Naive thymus-derived CD8-positive, alpha-beta T cell (primary cell): ENCODE measurements at places on chromosomes 13 and 19. TPM values are rescaled to one million over a fixed set of nuclear protein-coding genes. Genes with fewer than 3 reads are reported as not detected.
A peak's percentile ranks its signal among the peaks of the same experiment; 100 is the strongest.

DNA sequence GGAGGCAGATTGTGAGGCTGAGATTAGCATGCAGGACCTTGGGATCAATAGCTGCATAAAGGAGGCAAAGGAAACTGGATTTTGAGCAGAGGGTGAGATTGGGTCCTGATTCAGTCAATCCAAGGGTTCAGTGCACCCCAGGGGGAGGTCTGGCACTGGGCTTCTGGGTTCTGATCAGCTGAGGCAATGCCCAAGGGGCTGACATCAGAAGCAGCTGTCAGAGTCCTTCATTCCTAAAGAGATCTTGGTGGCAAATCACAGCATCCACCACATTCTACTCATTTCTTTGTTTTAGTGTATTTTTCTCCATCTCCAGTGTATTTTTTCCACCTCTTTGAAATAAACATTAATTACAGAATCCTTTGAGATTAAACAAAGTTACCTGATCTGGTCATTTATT lies 5.4 kb upstream of the LYPD5 start:
- DNase-seq, result no peak

Gene PSG2
- total RNA-seq, result not detected

DNA sequence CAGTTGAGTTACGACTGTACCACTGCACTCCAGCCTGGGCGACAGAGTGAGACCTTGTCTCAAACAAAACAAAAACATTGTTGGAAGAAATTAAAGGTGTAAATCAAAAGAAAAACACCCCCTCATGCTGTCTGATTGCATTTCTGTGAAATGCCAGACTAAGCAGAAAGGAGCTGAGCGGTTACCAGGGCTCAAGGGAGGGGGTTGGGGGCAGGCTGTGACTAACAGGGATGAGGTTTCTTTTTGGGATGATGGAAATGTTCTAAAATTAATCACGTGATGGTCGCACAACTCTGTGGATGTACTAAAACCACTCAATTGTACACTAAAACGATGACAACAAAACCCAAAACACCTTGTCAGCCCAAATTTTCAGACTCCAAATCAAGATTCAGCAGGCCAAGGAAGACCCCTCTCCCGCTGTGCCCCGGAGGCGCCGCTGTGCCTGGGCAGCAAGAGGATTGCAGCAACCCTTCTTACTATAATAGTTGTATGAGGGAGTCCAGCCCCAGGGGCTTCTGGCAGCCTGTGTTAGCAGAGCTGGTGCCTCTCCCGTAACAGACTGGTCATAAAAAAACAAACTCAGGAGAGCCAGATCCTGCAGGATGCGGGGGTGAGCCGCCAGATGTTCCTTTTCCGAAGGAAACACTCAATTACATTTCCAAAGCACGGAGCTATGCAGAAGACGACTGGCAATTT lies 20.9 kb downstream of the CAPS start:
- DNase-seq, result no peak

DNA sequence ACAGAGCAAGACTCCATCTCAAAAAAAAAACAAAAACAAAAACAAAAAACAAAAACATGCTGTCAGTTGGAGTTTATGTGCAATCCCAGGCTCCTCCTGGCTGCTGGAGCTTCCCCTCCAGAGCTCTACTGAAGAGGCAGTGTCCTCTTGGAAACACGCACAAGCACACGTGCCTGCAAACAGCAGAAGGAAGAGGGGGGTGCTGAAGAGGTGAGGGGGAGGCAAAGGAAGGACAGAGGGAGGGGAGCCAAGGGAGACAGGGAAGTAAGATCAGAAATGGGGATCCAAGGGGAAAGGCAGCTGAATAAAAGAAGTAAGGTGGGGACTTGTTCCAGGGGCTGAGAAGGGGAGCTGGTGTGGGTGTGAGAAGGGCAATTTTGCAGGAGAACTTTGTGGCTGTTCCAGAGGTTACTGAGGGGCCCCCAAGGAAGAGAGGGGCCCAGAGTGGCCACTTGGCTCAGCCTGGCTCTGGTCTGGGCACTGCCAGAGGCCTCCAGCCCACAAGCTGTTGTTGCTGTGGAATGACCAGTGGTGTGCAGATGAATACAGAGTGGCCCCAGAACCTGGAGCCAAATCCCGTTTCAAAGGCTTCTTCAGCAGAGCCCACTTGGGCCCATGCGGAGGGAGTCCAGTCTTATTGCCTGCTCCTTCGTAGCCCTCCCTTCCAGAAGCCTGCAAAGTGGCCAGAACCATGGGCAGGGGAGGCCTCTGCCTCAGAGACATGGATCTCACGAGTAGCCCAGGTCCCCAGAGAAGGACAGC lies 34.4 kb downstream of the LYL1 start:
- DNase-seq, result no peak

DNA sequence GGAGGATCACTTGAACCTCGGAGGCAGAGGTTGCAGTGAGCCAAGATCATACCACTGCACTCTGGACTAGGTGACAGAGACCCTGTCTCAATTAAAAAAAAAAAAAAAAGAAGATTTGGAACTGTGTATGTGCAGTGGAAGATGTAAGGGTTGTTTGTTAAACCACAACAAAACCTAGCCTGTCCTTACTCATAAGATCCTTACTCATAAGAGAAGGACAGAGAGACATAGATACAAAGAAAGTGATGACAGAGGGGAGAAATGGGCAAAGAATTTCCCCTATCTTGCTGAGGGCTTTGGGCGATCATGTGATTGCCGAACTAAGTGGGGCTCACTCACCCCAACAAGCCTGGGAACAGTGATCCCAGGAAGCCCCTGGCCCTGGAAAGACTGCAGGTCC lies 7.9 kb downstream of the ITPKC start:
- DNase-seq, result no peak

- peak; percentile 11 for DNase-seq
Observed at GRCh38 chr13:60267498-60268202, 103.9 kb upstream of the DIAPH3 start.

Gene GZMM
- 46.9 TPM for total RNA-seq

Gene SCN1B
- 1.6 TPM for total RNA-seq

DNA sequence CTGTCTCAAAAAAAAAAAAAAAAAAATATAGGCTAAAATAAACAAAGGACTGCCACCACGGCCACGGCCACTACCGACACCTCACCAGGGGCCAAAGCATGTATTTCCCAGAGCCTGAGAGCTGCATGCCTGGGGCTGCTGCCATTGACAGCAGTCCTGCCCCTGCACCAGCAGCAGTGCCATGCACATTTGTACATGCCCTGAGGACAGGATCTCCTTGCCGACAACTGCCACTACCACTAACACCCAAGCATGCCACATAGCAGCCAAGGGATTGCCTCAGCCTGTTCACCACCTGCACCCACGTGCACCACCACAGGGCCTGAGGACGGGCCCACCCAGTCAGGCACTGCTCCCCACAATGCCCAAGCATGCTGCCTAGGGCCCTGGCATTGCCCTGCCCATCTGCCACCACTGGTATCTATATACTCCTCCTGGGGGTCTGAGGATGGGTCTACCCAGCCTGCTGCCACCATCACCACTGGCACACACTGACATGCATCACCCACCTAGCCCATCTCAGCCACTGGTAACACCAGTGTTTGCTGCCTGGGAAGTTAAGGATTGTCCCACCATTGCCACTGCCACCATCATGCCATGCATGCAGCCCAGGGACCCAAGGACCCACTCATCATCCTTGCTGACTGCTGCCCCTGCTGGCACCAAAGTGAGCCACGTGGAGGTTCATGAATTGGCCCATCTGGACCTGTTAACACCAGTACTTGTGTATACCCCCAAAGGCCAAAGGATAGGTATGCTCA lies 10.6 kb upstream of the NUP62 start:
- DNase-seq, result no peak

- DNase-seq, result peak; percentile 98
Observed at GRCh38 chr19:2084993-2085720, 11.0 kb downstream of the MOB3A start.

DNA sequence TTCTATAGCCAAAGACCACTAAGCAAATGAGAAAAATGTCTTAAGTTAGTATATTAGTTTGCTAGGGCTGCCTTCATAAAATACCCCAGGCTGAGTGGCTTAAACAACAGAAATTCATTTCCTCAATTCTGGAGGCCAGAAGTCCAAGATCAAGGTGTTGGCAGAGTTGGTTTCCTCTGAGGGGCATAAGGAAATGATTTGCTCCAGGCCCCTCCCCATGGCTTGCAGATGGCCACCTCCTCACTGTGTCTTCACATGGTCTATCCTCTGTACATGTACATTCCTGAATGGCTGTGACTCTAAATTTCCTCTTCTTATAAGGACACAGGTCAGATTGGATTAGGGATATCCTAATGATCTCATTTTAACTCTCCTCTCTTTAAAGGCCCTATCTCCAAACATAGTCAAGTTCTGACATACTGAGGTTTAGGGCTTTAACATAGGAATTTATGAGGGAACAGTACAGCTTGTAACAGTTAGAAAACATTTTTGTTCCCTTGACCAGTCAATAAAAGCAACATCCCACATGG lies 307.4 kb downstream of the DIAPH3 start:
- DNase-seq, result no peak

Gene ASPDH
- not detected for total RNA-seq

DNA sequence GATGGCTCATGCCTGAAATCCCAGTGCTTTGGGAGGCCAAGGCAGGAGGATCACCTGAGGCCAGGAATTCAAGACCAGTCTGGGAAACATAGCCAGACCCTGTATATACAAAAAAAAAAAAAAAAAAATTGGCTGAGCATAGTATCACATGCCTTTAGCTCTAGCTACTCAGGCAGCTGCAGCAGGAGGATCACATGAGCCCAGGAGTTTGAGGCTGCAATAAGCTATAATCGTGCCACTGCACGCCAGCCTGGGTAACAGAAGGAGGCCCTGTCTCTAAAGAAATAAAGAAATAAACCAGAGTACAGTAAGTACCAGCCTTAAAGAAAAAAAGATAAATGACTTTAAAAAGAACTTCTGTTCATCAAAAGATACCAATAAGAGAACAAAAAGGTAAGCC lies 52.9 kb downstream of the FAM124A start:
- no peak for DNase-seq

Gene SOX1
- not detected for total RNA-seq

Gene KLHL1
- total RNA-seq, result not detected

- no peak for DNase-seq
Observed at GRCh38 chr13:111503905-111504695, 183.7 kb downstream of the TEX29 start.

Gene SGCG
- total RNA-seq, result not detected

Gene SYCN
- not detected for total RNA-seq

Gene DNAAF3
- not detected for total RNA-seq

Gene ZNF763
- 11.3 TPM for total RNA-seq

Gene C5AR2
- total RNA-seq, result 0.29 TPM

Gene CBY2
- not detected for total RNA-seq

GRCh38 chr19:55598034-55598433 lies 1.3 kb downstream of the FIZ1 start:
- no peak for DNase-seq

DNA sequence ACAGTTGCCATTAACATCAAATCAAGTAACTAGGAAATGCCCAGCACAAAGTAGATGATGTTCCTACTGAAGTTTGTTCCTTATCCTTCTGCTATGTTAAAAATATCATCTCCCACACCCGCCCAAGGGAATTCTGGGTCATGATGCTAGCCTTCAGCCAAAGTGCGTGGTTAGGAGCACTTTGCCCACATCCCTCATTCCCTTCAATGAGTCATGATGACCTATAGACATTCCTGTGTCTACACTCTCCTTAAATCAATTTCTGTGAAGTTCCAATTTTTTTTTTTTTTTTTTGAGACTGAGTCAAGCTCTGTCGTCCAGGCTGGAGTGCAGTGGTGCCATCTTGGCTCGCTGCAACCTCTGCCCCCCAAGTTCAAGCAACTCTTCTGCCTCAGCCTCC lies 17.0 kb downstream of the RXFP2 start:
- DNase-seq, result no peak

- peak; percentile 79 for DNase-seq
Observed at GRCh38 chr19:53868091-53868891, 608 bp downstream of the MYADM start.
